ENCODE measurements at places on chromosomes 1 and 21.
A peak's percentile ranks its signal among the peaks of the same experiment; 100 is the strongest.

- DNase-seq: no peak
Observed at GRCh38 chr1:197989058-197989457, 71.9 kb downstream of the LHX9 start.

DNA sequence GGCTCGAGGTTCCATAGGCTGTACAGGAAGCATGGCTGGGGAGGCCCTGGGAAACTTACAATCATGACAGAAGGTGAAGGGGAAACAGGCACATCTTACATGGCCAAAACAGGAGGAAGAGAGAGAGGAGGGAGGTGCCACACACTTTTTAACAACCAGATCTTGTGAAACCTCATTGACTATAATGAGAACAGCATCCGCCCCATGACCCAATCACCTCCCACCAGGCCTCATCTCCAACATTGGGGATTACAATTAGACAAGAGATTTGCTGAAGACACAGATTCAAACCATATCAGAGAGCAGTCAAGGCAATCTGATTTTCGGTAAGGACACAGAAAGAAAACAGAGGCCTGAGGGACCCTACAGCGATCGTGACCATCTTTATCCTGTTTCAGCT is 41.7 kb downstream of the TNFRSF9 start:
- no peak for DNase-seq

GRCh38 chr21:45853703-45854342 is 127.7 kb upstream of the COL6A1 start:
- DNase-seq: no peak

DNA sequence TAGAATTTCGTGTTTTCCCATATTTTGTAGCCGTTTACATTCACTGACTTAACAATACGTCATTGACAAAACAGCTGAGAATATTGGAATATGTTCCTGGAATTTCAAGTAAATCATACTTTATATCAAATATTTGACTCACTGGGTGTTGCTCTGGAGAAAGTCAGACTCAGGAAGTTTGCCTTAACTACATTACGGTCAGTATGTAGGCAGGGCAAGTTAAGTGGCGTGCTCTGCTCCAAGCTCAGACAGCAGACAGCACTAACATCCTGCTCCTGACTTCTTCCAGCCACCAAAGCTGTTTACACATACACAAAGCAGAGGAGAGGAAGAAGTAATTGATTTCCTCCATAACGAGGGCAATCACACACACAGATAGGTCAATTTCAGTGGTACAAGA is 414.6 kb downstream of the LRRIQ3 start:
- DNase-seq: no peak

GRCh38 chr21:37675202-37675801 is 241.0 kb downstream of the KCNJ6 start:
- DNase-seq: peak; percentile 13

- DNase-seq: no peak
Observed at GRCh38 chr21:33622253-33622652, 19.3 kb downstream of the CRYZL1 start.

GRCh38 chr1:8408151-8408839 is 90.4 kb downstream of the SLC45A1 start:
- no peak for DNase-seq

DNA sequence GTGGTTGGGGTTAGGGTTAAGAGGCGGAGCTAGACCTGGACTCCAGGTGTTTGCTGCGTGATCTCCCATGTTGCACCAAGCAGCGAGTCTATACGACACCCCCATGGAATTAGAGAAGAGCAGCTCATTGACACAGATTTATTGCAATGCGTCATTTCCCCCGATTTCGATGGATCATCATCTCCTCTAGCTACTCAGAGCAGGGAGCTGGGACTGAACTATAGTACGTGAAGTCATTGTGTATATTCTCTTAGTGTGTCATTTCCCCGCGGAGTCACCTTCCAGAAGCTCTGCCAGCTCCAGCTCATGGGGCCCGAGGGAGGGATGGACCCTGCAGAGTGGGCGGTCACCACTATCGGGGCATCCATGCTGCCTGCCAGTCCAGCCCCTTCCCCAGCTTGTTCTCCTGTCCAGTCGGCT is 7.5 kb upstream of the C2CD2 start:
- DNase-seq: no peak

GRCh38 chr1:238648751-238649150 is 737.6 kb upstream of the CHRM3 start:
- no peak for DNase-seq

Data from activated T-helper 1 cell treated with anti-CD3 and anti-CD28 coated beads, Interleukin-2, amount 50 U/mL, for 16 hours (primary cell).